ENCODE measurements at places on chromosomes 7 and 10. TPM values are rescaled to one million over a fixed set of nuclear protein-coding genes. Genes with fewer than 3 reads are reported as not detected.

- DNase-seq = no peak
Measured at GRCh38 chr10:31290386-31290785, 28.6 kb upstream of the ZEB1 start.

DNA sequence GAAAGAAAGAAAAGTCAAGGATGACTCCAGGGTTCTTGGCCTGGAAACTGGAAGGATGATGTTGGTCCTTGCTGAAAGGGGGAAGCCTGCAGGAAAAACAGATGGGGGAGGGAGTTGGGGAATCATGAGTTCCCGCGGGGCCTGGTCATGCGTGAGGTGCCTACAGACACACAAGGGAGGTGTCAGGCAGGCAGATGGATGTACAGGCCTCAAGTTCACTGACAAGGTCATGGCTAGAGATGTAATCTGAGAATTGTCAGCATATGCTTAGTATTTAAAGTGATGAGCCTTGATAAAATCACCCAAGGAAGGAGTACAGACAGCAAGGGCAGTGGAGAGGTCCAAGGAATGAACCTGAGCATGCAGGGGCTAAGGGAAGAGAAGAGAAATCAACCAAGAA, 46.8 kb downstream of the DLG5 start:
- DNase-seq = no peak

MMD2 gene
- total RNA-seq = 2.4 TPM

ATG9B gene
- total RNA-seq = 2.4 TPM

Measured in frontal cortex (tissue), 4 donors.